Parietal lobe (tissue), 2 donors: ENCODE measurements at places on chromosomes 13 and 19. TPM values are rescaled to one million over a fixed set of nuclear protein-coding genes. Genes with fewer than 3 reads are reported as not detected.

Gene CEBPG
- 38.2 TPM for total RNA-seq

Gene VSTM1
- total RNA-seq: not detected

Gene SLC27A1
- total RNA-seq: 26.0 TPM

Gene IL11
- total RNA-seq: not detected

Gene SIGLEC10
- total RNA-seq: 1.9 TPM

Gene TPTE2
- not detected for total RNA-seq

Gene ZNF44
- 25.4 TPM for total RNA-seq

Gene CLIP3
- total RNA-seq: 59.5 TPM

Gene METTL21C
- total RNA-seq: not detected

Gene KLF2
- 1.9 TPM for total RNA-seq

Gene S1PR5
- total RNA-seq: not detected

Gene SMIM17
- 11.9 TPM for total RNA-seq

Gene ZNF446
- 16.0 TPM for total RNA-seq
